ENCODE measurements at places on chromosomes 2 and 18.

DNA sequence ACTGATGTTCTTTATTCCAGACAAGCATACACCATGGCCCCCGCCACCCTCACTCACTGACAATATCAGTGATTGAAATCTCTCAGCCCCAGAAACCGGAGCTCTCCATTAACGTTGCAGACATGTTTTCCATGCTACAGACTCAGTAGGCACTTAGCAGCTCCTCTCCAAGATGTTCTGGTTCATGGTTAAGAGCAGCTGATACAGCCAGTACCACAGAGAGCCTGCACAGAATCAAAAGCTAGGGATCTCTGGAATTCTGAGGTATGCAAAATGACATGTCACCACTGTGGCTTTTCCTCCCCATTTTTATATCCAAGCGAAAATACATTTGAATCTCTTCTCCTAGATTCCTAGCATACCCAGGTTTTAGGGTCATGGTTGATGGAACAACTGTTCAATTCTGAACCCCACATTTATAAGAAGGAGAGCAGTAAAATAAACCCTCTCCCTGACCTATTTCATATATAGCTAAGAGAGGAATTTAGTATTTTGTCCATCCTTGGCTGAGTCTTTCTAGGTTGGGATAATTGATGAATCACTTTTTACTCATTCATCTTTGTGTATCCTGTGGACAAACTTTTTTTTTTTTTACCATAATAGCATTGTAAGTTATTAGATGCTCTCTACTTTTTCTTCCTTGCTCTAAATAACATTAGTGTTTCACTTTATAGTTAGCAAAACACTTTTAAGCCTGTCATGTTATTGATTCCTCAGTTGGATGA is 488.4 kb upstream of the PIK3C3 start:
- no peak for DNase-seq

GRCh38 chr2:53569957-53570727 is 197.5 kb upstream of the CHAC2 start:
- no peak for DNase-seq

DNA sequence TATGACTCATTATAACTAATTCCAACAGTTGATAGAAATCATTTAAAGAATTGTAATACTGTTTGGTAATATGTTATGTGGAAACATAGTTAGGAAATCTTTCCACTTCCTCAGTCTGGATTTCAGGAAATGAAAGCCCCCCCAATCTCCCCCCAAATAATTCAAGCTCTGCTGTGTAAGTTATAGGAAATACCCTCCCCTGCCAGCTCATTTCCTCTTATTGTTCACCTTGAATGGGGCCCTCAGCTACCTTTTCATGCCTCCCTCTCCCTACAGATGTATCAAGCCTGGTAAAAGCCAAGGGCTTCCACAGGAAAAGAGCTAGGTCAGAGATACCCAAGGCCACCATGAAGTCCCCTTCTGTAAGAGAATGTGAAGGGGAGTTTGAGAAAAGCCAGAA is 155.5 kb downstream of the CNTNAP5 start:
- no peak for DNase-seq

DNA sequence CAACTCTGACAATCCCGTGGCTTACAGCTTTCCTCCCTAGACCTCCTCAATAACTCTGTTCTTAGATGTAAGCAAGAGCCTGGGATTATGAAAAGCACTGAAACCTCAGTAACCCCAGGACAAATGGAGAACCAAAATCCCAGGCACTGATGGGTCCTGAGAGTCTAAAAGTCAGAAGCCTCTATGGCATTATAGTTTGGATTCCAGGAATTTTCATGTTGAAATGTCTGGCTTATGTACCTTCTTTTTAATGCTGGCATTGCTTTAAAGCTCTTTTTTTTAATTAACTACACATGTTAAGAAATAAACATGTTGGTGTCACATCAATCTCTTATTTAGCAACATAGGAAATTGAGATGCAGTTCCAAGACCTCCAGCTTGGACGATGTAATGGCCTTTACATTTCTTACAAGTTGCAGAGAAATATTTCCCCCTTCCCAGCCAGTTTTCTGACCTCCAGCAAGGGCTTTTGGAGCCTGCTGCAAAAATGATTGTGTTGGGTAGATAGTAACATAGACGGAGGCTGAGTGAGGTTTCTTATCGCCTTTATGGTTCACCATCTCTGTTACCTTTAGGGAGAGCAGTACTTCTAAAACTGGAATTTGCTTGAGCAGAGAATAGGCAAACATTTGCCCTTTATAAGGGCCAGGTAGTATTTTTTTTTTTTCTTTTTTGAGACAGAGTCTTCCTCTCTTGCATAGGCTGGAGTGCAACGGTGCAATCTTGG is 84.8 kb upstream of the RASGRP3 start:
- no peak for DNase-seq
